ENCODE measurements at places on chromosomes 3 and 15.

GRCh38 chr3:114235431-114235830 lies 1.9 kb downstream of the ZNF80 start:
- no peak for DNase-seq

DNA sequence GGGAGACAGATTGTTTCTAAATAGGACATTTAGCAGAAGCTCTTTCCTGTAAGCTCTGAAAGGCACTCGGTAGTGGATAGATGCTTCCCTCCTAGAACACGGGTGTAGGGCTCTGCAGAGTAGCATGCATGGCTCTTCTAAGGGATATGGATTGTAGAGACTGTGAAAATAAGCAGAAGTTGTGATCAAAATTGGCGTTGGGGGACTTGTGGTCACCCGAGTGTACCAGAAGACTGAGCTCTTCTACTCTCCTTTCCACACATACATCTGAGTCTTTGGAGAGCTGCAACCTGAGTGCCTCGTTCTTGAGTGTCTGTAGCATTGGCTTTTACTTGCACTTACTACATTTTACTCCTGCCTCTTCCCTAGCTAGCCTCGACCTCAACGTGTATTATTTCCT lies 197.7 kb downstream of the LPP start:
- DNase-seq: no peak

- DNase-seq: no peak
Measured at GRCh38 chr3:10550705-10551104, 45.3 kb upstream of the ATP2B2 start.

DNA sequence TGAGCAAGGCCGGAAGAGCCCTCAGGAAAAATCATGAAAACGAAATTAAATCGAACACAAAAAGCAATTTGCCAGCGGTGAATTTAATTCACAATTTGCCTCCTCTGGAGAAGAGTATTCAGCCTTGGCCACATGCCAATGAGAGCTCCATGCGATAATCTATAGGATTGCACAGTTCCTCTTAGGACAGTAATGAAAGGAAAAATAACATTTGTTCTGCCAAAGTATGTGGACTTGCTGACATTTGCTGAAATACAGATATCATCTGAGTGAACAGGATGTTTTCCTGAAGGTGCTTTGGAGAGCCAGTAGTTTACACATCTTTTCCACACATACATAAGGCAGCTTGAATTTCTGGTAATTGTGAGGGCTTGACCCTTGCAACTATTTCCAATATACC lies 188.6 kb upstream of the PDZRN3 start:
- DNase-seq: no peak

GRCh38 chr3:119647843-119648575 lies 12.4 kb downstream of the POPDC2 start:
- DNase-seq: no peak

DNA sequence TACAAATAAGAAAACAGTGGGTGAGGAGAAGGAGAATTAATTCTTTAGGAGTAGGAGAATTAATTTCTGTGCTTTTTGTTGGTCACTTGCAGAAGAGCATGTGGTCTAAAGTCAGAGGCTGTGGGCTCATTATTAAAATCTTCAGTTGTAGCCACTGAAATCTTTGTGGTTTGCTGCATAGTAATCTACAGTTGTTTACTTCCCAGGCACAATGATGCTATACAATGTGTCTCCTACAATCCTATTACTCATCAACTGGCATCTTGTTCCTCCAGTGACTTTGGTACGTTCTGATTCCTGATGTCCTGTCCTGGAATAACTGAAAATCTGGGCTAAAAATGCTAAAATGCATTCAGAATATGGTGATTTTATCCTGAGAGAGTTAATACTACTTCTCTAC lies 21.0 kb downstream of the IFT122 start:
- DNase-seq: no peak

- no peak for DNase-seq
Measured at GRCh38 chr3:180802837-180803236, 109.6 kb upstream of the FXR1 start.

GRCh38 chr3:113776564-113776963 lies 29.7 kb downstream of the ATP6V1A start:
- DNase-seq: no peak

DNA sequence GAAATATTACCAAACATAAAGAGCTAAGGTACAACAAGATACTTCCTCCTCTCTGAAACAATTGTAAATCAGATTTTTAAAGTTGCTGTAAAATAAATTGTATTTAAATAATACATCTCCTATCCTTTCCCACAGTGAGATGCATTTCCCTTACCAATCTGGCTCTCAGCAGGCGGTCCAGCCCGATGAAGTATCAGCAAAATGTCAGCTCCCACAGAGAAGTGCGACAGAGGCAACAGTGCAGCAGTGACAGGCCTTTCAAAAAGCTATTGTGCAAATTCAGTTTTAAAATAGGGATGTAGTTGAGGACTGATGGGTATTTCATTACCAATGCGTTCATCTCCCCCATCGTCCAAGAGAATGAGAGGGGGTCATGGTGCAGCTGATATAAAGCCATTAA lies 733.2 kb upstream of the GOLIM4 start:
- no peak for DNase-seq

- DNase-seq: no peak
Measured at GRCh38 chr3:41198526-41198925, 779 bp upstream of the CTNNB1 start.

Measured in stimulated activated CD8-positive, alpha-beta memory T cell treated with anti-CD3 and anti-CD28 coated beads, Interleukin-4, amount 100 ng/mL, for 1 hour (primary cell).